Pons (tissue), 1 donor: ENCODE measurements at places on chromosomes 12 and 14.

DNA sequence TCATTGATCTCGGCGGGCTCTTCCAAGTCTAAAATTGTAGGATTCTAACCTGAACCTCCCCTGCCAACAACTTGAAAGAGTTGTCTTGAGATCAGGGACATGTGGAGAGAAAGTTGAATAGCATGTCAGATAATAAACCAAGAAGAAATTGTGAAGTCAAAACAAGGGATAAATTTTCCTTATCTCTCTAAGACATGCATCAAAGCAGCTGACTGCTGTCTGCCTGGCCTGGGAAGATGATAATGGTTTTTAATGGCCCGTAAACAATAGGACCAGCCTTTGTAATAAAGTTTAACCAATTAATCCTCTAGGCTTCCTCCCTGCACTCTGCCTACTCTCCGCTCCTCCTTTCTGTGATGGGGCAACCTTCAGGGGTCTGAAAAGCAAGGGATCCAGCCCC lies 67.9 kb downstream of the DPF3 start:
- no peak for DNase-seq

GRCh38 chr14:22432348-22432976 lies 156.6 kb downstream of the DAD1 start:
- peak; percentile 89 for DNase-seq

GRCh38 chr12:28218875-28219274 lies 28.6 kb downstream of the CCDC91 start:
- no peak for DNase-seq

- DNase-seq: peak; percentile 92
Observed at GRCh38 chr14:81275305-81276072, 54.7 kb upstream of the GTF2A1 start.

GRCh38 chr14:65255029-65255545 lies 152.8 kb upstream of the MAX start:
- no peak for DNase-seq

DNA sequence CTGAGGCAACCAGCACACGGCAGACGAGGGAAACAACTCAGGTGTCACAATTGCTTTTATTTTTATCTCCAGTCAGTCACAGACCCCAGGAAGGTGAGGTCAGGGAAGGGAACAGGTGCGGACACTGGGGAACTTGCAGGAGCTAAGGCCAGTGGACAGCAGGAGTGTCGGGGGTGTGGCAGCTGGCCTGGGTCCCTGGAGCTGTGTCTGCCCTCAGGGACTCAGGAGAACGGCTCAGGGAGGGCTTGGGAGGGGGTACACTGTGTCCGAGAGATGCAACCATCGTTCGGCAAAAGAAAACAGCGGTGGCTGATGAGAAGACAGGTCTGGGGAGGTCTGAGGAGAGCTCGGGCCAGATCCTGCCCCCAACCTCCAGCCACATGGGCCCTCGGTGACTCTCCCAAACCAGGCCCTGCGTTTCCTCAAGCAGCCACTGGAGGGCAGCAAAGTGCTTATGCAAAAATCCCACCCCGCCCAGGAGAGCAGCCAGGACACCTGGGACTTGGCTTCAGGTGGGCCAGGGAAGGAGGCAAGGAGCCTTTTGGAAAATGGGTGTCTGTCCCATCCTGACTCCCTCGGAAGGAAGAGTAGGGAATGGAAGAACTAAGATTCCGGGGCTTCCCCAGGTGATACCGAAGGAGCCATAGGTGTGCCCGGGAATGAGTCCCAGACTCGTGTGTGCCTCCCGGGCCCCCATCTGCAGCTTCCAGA lies 24.1 kb upstream of the BCDIN3D start:
- peak; percentile 61 for DNase-seq

- no peak for DNase-seq
Observed at GRCh38 chr14:67973436-67973835, 153.9 kb downstream of the RAD51B start.
